Neural crest cell (in vitro differentiated cells): ENCODE measurements at places on chromosomes 7 and 10. TPM values are rescaled to one million over a fixed set of nuclear protein-coding genes. Genes with fewer than 3 reads are reported as not detected.

MICALL2 gene
- total RNA-seq: 17.7 and 18.7 TPM in 2 replicates

DNA sequence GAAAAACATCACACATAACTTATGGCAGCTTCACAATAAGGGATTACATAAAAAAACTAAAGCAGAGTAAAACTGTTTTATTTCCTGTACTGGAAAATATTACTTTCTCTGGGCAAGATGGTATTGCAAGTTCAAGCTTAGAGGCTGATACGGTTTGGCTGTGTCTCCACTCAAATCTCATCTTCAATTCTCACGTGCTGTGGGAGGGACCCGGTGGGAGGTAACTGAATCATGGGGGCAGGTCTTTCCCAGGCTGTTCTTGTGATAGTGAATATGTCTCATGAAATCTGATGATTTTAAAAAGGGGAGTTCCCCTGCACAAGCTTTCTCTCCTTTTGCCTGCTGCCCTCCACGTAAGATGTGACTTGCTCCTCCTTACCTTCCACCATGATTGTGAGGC is 5.1 kb upstream of the LRRC27 start:
- no peak for DNase-seq

GRCh38 chr7:41374150-41374848 is 328.6 kb downstream of the INHBA start:
- no peak for DNase-seq

GRCh38 chr10:1570416-1571051 is 166.8 kb downstream of the ADARB2 start:
- DNase-seq: no peak

IKZF1 gene
- 5.9 and 8.5 TPM in 2 replicates for total RNA-seq

- DNase-seq: no peak
These were observed 89.0 kb downstream of the SEMA3A start for GRCh38 chr7:84105586-84105985.

- DNase-seq: no peak
These were observed 83.2 kb upstream of the CAPZA2 start for GRCh38 chr7:116779216-116779615.

- no peak for DNase-seq
These were observed 98.5 kb upstream of the GNAI1 start for GRCh38 chr7:80036107-80036506.

DNA sequence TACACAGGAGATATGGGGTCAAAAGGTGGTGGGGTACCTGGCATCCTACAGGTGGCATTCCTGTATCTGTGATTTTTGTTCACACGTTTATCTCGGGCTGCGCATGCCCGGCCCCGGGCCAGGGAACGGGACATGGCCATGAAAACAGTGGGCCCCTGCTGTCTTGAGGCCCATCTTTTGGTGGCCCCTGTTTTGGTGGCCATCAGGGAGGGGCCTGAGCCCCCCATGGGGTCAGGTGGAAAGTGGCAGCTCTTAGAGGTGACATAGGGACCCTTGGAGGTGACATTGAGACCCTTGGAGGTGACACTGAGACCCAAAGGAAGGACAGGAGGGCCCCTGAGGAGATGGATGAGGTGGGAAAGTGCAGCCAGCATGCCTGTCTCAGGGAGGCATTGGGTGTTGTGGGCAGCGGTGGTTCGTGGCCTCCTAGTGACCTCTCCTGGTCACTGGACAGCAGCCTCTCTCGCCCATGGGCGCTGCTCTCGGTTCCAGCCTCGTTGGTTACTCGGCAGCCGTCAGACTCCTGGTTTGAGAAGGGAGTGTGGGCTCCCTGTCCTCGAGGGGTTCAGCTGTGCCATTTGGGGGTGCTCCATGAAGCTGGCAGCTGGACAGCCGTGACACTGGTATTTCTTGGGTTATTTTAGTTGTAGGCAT is 39.9 kb downstream of the INPP5A start:
- no peak for DNase-seq

GRCh38 chr7:150323682-150324372 is 482 bp upstream of the ACTR3C start:
- no peak for DNase-seq

PIP gene
- not detected in 2 replicates for total RNA-seq

ASB13 gene
- total RNA-seq: 40.8 and 41.0 TPM in 2 replicates

LLCFC1 gene
- total RNA-seq: not detected in 2 replicates

GRCh38 chr7:409339-410281 is 110.0 kb downstream of the PDGFA start:
- DNase-seq: no peak

PRSS1 gene
- not detected in 2 replicates for total RNA-seq

DNA sequence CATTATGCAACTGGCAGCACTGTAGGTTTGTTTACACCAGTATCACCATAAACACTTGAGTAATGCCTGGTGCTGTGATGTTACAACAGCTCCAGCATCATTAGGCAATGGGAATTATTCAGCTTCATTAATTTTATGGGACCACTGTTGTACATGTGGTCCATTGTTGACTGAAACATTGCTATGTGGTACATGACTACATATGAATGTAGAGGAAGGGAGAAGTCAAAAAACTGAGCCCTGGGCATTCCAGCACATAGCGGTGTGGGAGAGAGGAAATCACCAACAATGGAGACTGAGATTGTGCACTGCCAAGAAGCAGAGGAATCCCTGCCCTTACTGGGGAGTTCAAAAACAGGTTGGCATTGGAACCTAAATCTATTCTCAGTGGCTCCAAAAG is 89.0 kb downstream of the TRIM24 start:
- no peak for DNase-seq

SCRN1 gene
- total RNA-seq: 76.8 and 79.4 TPM in 2 replicates

- no peak for DNase-seq
These were observed 8.3 kb downstream of the ATOH7 start for GRCh38 chr10:68223535-68224165.

- DNase-seq: no peak
These were observed 25.5 kb upstream of the PCBD1 start for GRCh38 chr10:70913893-70914240.

GRCh38 chr7:2196381-2197378 is 36.1 kb downstream of the MAD1L1 start:
- DNase-seq: no peak

- no peak for DNase-seq
These were observed 48.2 kb downstream of the PON1 start for GRCh38 chr7:95276114-95276513.

- no peak for DNase-seq
These were observed 882.3 kb downstream of the PCDH15 start for GRCh38 chr10:53918755-53919154.

DNA sequence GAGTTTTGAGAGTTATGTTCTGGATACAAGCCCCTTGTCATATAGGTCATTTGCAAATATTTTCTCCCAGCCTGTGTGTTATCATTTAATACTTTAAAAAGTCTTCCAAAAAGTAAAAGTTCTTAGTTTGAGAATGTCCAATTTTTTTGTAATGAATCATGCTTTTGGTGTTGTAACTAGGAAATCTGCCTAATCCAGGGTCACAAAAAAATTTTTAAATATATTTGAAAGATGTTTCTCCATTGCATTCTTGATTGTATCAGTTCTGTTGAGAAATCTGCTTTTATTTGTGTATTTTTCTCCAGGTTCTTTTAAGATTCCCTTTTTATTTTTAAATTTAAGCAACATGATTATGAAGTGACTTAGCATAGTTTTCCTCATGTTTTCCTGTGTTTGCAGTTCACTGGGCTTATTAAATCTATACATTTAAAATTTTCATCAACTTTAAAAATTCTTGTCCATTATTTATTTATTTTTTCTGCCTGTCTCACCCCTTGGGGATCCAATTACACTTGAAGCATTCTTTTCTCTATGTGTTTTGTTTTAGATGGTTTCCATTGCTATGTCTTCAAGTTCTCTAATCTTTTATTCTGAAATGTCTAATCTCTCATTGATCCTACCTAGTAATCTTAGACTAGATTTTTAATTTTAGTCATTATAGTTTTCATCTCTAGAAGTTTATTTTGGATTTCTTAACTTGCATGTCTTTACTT is 47.0 kb downstream of the CCDC71L start:
- no peak for DNase-seq

GRCh38 chr10:87846023-87846422 is 17.3 kb downstream of the KLLN start:
- no peak for DNase-seq

DNA sequence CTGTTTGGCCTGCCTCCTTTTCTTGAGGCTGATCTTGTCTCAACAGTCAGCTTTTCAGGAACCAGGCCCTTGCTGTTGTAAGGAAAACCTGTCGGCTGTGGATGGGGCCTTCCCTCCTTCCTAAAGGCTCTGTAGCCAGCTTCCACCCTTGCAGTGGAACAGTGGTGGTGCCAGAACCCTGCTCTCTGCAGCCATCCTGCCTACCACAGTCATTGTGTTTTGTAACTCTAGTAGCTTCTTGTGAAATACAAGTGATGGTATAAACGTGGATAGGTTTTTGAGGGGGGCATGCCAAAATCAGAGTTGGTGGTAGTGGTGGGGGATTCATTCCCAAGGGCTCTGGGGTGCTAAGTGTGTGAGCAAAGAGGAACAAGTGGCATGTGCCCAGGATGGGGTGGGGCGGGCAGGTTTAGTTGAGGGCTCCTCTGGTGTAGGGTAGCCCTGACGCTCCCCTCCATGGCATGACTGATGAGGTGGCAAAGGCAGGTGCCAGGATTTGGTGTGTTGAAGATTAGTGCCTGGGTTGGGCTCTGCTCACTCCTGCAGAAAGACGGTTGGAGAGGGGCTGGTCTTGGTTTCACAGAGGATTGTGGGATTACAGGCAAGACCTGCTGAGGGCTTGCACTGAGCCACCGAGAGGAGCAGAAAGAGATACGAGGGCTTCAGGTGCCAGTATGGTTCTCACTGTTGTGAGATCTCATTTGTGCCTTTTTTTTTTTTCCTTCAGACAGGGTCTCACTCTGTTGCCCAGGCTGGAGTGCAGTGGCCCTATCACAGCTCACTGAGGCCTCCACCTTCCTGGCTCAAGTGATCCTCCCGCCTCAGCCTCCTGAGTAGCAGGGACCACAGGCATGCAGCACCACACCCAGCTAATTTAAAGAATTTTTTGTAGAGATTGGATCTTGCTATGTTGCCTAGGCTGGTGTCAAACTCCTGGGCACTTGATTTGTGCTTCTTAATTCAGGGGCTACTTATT is 7.4 kb downstream of the TSPAN14 start:
- DNase-seq: no peak

AOC1 gene
- total RNA-seq: not detected in 2 replicates

GRCh38 chr7:84139986-84140729 is 54.4 kb downstream of the SEMA3A start:
- no peak for DNase-seq

DNA sequence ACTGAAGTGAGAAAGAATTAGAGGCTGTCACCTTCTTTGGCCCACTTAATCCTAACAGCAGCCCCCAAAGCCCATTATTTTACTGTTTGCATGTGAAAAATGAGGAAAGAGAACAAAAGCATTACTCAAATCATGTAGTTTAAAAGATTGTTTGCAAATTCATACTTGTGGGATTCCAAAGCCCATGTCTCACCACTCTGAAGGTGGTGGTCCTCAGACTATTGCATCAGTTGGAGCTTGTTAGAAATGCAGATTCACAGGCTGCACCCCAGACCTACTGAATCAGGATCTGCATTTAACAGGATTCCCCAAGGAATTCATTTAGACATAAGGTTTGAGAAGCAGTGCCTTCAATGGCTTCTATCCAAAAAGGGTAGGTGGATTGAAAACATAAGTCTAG is 93.7 kb upstream of the PDE1C start:
- no peak for DNase-seq

- DNase-seq: no peak
These were observed 165.8 kb upstream of the KLF14 start for GRCh38 chr7:130899638-130900401.

GRCh38 chr10:10854725-10855124 is 162.9 kb upstream of the CELF2 start:
- no peak for DNase-seq

- no peak for DNase-seq
These were observed 61.6 kb downstream of the SORBS1 start for GRCh38 chr10:95499482-95499989.

GPR22 gene
- total RNA-seq: 0.07 TPM in 1 of 2 replicates, not detected in the other

DNA sequence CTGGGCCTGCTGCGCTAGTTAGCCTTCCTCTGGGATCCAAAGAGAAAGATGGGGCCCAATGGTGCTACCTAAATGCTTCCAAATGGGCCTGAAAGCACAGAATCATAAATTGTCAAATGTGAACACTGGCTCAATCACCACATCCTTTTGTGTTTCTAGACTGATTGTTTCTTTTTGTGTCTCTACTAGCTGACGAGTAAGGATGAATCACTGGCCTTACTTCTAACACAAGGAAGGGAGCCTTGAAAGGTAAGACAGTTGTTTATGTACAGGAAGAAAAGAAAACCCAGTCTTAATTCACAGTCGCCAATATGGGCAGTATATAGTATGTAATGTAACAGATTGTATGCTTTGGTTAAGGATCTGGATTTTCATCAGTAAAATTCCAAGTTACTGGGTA is 89.5 kb downstream of the ZNF92 start:
- DNase-seq: no peak

- no peak for DNase-seq
These were observed 89.6 kb downstream of the ATXN7L1 start for GRCh38 chr7:105786520-105787470.
